ENCODE measurements at places on chromosomes 13 and 19.
A peak's percentile ranks its signal among the peaks of the same experiment; 100 is the strongest.

DNA sequence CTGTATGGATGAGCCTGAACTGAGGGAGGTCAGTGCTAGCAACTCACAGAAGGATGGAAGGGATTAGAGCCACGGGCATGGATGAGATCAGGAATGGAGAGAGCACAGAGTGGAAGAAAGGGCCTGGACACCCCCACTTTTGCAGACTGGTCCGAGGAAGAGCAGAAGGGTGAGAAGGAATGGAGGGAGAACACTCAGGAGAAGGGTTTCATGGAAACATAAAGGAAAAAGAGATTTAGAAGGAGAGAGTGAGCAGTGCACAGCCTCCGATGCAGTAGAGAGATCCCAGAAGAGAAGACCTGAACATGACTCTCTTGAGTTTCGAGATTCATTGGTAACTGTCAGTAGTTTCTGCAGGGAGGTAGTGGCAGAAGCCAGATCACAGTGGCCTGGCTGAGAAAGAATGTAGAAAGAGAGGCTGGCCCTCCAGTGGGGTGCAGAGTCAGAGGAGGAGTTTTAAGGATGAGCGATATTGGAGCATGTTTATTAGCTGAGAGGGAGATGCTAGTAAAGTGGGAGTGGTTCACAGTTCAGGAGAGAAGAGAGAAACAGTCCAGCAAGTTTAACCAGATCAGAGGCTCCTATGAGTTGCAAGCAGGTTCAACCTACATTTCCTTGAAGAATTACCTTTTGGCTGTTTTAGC is 108.9 kb downstream of the ZAR1L start:
- DNase-seq, result no peak

DNA sequence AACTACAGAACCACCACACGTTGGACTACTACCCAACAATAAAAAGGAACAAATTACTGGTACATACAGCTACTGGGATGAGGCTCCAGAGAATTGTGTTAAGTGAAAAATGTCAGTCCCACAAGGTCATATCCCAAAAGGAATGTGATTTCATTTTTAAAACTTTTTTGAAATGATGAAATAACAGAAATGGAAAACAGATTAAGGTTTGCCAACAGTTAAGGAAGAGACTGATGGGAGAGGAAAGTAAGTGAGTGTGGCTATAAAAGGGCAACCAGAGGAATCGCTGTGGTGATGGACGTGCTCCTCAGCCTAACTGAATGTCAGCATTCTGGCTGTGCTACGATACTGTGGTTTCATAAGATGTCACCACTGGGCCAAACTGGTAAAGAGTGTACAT is 512.8 kb downstream of the UQCRFS1 start:
- DNase-seq, result no peak

GRCh38 chr19:46226438-46226973 is 3.0 kb upstream of the IGFL1 start:
- no peak for DNase-seq

- DNase-seq, result no peak
Measured at GRCh38 chr13:33034882-33035520, 18.8 kb downstream of the KL start.

DNA sequence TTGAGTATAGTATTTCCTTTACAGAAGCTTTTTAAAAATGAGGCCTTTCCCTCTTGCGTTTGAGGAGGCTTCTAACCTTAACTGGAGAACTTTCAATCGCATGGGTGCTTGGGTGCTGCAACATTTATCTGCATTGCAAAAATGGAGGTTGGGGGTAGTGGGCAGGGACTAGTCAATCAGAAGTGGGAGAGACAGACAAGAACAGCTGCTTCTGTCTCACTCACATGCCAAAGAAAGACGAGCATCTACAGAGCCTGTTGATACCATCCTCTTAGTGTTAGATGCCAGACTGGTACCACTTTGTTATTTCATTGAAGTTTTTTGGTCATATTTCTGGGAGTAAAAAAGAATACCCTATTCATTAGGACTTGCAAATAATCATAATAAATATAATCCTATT is 1292.2 kb downstream of the UQCRFS1 start:
- DNase-seq, result no peak

- no peak for DNase-seq
Measured at GRCh38 chr13:41216160-41216559, 21.8 kb upstream of the KBTBD7 start.

GRCh38 chr13:98307463-98308085 is 130.5 kb upstream of the RNF113B start:
- DNase-seq, result no peak

- DNase-seq, result no peak
Measured at GRCh38 chr19:30150626-30151025, 208.6 kb downstream of the URI1 start.

GRCh38 chr19:29683009-29683408 is 17.7 kb downstream of the PLEKHF1 start:
- DNase-seq, result no peak

DNA sequence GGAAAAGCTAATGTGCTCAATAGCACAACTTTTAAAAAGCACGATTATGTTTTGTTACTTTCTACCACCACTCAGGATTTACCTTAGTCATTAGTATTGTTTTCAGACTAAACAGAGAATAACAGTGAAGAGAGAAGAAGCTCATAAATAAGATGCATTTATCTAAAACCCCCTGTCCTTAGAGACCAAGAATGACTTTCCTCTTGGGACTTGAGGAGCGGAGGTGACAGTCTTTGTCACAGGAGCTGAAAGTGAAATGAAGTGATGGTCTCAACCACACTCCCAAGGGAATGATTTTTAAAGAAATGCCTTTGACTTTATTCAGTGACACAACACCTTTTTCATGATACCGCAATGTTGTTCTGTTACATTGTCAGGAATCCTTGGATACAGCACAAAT is 190.6 kb upstream of the NBEA start:
- no peak for DNase-seq

GRCh38 chr13:25463496-25463895 is 91.7 kb downstream of the ATP8A2 start:
- DNase-seq, result no peak

DNA sequence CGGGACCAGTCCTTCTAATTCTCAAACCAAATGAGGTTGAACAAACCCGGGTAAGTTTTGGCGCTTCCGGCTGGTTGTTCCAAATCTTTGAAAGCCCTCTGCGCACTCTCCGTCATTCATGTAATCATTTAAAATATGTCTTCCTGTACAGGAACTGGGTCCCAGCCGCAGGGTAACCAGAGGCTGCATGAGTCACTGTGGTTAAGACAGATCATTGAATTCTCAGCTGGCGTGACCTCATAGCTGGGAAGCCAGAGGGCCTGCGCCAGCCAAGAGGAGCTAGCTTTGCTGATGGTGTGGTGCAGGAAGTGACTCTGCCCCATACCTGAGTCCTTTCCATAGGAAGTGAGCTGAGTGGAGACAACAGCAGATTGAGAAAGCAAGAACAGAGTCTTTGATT is 135.2 kb downstream of the TSHZ3 start:
- DNase-seq, result peak; percentile 75

DNA sequence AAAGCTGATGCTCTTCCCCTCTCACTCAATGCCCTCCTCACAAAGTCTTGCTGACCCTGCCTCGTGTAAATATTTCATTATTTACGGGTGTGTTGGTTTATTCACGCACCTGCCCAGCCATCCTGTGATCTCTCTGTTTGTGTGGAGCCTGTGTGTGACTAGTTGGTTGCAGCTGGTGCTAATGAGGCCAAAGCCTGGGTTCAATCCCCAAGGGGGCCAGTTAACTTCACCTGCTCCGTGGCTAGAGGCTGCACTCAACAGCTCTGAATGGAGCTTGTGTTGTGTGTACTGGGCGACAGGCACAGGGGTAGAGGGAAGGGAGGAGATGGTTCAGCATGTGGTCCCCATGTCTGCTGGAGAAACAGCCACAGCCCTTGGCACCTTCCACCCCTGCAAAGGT is 109.5 kb downstream of the DNAJC15 start:
- DNase-seq, result no peak

- no peak for DNase-seq
Measured at GRCh38 chr13:73228546-73228945, 169.7 kb downstream of the KLF5 start.

- DNase-seq, result no peak
Measured at GRCh38 chr13:74920920-74921319, 561.0 kb downstream of the TBC1D4 start.

DNA sequence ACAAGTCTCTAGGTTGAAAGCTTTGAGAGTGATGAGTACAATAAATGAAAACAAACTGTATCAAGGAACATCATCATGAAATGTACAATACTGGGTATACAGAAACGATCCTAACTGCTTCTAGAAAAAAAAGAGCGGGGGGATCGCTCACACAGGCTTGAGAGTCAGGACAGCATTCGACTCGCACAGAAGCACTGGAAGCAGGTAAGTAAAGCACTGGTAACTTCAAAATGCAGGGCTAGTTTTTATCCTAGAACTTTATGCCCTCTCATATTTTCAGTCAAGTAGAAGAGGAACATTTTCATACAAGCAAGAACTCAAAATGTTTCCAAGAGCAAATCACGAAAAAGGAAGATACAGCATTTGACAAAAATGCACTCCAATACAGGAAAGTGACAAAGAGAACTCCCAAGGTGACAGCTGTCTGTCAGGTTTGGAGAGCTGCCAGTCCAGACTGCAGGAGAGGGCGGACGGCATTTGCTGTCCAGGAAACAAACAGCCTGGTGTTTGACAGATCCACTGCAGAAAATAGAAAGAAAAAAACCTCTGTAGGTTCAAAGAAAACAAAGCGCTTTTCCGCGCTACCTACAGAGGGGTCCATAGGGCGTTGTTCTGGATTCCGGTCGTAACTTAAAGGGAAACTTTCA is 58.2 kb upstream of the XPO4 start:
- no peak for DNase-seq

- no peak for DNase-seq
Measured at GRCh38 chr19:48480183-48480557, 11.0 kb downstream of the CYTH2 start.

GRCh38 chr13:51244637-51245405 is 22.6 kb downstream of the FAM124A start:
- no peak for DNase-seq

DNA sequence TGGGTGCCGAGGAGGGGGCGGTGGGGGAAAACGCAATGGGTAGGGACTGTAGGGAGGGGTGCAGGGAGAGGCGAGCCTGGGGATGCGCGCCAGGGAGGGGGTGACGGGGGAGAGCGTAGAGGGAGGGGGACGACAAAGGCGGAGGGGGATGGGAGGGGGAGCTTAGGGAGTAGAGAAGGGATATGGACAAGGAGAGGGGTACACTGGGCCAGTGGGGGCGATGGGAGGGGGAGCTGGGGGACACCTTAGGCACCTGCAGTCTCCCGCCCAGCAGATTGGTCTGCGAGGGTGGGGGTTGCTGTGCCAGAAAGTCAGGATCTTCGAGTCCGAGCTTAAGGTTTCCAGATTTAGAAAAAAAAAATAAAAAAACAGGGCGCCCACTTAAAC is 15.7 kb downstream of the CCDC124 start:
- DNase-seq, result no peak

DNA sequence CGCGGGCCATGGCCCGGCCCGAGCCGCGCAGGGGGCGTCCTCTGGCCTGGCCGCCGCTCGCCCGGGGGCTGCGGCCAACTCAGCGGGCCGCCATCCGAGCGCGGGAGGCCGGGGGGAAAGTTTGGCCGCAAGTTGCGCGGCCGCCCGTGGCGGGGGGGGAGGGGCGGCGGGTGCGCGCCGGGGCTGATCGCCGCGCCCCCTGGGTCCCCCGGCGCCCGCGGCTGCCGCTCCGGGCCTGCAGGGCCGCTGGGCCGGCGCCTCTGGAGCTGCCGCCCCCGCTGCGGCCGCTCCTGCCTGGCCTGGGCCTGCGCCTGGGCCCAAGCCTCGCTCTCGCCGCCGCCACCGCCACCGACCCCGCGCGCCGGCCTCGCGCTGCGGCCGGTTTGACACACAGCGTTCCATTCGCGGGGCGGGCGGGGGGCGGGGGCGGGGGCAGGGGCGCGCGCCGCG is at the start of gene NR2F6:
TSS of gene NR2F6 (minus strand) at position 385 of the 450 bp plus-strand sequence. CDS start 699 bp downstream, outside the sequence.
- no peak for DNase-seq

- no peak for DNase-seq
Measured at GRCh38 chr13:92136449-92137155, 738.2 kb downstream of the GPC5 start.

GRCh38 chr19:10431943-10432735 is 11.8 kb downstream of the PDE4A start:
- DNase-seq, result no peak

DNA sequence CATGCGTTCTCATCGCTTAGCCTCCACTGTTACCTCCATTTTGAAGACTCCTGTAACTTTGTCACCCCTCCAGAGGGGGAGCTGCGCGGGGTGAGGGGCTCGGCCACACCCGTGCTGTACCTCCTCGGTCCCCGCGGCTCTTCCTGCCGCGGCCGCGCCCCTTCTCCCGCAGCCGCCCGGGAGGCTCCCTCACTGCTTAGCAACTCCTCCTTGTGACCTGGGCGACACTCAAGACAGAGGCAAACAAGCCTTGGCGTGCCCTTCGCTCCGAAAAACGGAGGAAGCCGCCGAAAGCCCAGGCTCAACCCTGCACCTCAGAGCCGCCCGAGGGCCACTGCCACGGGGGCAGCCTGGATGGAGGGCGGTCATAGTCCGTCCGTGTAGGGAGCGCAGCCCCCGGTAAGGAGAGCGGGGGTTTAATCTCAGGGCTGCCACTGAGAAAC is 494.3 kb downstream of the FOXO1 start:
- no peak for DNase-seq

DNA sequence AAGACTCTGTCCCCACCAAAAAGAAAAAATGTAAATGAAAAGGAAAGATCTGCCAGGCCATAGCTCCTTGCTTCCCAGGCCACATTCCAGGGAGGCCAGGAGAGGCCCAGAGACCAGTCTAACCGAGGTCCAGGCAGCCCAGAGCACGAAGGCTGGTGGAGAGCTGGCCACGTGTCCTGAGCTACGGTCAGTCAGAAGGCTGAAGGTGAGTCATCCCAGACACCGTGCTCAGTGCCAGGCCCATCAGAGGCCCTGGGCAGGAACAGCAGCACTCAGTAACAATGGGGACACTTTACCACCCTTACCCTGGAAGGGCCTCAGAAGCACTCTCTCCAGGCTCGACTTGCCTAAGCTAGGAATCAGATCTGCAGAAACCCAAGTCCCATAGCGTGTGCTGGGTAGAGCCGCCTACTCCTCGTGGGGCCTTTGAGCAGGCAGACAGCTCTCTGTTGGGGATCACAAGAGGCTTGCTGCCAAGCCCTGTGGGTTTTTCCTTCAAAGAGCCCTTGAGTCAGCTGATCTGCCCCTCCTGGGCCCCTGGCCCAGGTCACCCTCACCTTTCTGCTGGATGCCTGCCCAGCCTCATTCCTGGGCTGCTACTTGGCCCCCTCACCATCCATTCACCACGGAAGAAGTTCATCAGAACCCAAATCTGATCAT is 11.6 kb upstream of the DNMT1 start:
- DNase-seq, result no peak
